ENCODE measurements at places on chromosomes 6 and 20.

GRCh38 chr6:169173532-169174268 lies 79.9 kb downstream of the THBS2 start:
- no peak for DNase-seq

DNA sequence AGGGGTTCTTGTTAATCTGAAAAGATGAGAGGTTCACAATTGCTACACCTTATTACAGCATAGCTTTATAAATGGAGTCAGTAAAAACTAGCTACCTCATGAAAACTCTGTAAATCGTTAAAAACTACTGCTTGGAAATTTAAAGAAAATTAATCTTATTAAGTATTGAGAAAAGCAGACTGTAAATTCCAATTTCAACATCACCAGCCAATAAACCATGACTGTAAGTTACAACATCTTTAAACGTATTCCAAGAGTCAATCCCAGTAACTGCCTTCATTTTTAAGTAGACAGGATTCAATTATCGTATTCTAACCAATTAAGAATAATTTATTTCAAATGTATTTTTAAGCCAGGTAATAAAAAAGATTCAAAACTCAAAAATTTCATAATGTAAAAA lies 70.3 kb downstream of the ATG5 start:
- no peak for DNase-seq

GRCh38 chr6:83199173-83199862 lies 6.2 kb downstream of the RWDD2A start:
- DNase-seq, result no peak

GRCh38 chr20:48787861-48788375 lies 39.9 kb downstream of the PREX1 start:
- peak; percentile 18 for DNase-seq

GRCh38 chr20:44849703-44850102 lies 35.8 kb upstream of the YWHAB start:
- no peak for DNase-seq

DNA sequence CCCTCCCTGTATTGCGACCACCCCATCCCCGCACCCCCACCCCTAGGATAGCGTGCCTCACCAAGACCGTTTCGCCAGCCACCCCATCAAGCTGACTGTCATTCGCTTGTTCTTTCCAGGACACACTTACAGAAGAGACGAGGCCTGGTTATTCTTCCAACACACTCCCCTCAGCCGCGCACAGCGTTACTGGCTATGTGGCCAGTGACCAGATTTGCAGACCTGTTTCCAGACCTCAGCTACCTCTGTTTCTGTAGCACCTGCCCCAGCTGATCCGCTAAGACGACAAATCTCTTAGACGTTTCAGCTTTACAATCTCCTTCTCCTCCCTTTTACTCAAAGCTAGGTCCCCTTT lies 26.1 kb downstream of the HLA-F start:
- no peak for DNase-seq

DNA sequence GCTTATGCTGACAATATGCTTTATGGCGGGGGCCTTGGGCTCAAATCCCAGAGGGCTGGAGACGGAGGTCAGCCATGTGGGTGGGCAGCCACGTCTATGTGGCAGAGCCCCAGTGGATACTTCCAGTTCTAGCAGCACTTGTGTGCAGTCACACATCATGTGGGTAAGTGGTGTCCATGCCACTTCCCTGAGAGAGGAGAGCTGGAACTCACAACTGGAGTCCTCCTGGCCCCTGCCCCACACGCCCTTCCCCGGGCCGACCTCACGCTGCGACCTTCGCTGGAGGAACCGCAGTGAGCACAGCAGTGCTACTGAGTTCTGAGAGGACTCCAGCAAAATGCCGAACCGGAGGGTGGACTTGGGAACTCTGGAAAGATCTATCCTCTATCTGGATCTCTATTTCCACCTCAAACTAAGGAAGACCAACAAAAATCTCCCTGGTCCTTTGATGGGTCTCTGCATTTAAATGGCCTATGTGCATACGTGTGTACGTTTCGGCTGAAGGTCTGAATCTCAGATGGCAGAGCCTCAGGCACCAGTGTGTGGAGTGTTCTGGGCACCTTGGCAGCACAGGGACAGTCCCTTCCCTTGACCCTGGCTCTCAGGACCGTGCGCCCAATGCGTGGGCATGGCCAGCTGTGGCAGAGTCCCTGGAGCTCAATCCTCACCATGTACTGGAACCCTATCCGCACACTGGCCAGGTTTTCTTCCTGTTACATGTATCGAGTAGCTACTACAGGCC lies 55.4 kb downstream of the GNAS-AS1 start:
- DNase-seq, result no peak

- DNase-seq, result peak; percentile 56
These were observed 12.9 kb upstream of the ZNF343 start for GRCh38 chr20:2521369-2522305.

DNA sequence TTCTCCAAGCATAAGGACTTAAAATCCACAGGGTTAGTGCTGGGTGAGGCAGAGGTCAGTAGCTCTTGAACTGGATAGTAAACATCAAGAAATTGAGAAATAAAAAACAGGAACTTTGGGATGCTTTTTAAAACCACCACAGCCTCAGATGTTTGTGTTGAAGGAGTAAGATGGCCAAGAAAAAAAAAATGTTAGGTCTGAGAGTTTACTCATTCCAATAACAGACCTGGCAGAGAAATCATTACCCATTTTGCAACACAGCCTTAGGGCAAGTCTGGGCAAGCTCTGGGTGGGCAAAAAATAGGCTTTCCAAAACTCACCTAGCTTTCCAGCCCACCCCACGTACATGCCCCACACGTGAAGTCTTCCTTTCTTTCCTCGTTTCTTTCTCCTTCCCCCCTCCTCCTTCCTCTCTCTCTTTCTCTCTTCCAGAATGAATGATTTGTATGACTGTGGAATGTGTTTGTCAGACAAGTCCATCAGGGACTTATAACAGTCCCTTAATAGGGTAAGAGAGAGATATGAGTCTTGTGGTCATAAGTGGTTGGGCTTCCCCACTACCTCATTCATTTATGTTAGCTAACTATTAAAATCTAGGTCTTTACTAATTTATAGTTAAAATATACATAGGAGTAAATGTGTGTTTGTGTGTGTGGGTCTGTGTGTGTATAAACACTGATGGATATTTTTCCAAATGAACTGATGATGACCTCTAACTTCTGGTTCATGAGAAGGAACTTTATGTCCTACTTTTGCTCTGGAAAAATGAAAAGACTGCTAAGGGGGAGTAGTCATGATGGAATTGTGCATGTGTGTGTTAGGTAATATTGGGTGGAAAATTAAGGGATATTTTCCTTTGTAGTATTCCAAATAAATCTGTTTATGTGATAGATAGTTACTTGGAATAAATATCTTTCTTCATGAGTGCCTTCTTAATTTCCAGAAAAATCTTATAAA lies 18.0 kb upstream of the DSE start:
- peak; percentile 72 for DNase-seq

DNA sequence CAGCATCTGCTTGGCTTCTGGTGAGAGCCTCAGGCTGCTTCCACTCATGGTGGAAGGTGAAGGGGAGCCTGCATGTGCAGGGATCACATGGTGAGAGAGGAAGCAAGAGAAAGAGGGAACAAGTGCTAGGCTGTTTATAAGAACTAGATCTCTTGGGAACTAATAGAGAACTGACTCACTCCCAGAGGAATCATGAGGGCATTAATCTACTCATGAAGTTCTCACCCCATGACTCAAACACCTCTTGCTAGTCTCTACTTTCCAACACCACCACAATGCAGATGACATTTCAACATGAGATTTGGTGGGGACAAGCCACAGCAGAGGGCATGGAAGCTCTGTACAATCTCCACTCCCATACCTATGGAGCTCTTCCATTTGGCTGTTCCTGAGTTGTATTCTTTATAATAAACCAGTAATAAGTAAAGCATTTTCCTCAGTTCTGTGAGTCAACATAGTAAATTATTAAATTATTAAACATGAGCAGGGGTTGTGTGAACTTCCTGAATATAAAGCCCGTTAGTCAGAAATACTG lies 524.1 kb upstream of the NRSN1 start:
- DNase-seq, result peak; percentile 4

DNA sequence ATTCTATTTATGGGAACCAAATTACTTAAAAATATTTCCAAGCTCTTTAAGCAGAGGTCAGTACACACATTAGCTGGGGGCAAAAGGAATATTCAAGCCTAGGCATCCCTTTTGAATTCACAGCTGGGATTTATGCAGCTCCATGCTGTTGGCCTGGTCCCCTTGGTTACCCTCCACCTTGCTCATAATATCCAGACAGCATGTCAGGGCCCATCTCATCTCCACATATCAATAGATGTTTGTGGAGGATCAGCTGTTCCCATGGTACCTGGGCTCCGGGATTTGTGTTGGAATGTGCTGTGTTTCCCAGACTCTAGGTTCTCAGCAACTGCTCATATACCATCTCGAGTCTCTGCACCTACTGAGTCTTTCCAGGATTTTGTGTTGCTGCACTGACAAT lies 534.8 kb downstream of the BMP2 start:
- no peak for DNase-seq

DNA sequence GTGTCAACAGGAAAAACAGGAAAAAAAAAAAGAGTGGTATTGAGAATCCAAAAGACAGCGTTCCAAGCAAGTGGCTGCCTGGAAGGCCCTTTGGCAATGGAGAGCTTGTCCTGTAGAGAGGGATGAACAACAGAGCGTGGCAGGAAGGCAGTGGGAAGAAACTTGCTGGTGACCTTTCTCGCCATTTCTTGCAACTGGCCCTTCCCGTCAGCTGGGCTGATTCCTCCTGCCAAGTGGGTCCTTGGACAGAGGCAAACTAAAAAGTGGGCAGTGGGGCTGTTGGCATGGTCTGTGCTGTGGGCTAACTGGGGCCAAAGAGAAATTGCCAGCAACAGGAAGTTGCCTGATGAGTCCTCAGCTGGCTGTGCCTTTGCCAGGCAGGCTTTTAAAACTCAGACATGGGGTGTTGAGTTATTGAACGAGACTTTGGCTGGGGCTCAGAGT lies 43.9 kb upstream of the CLDN20 start:
- DNase-seq, result no peak

All from mesenchymal stem cell (in vitro differentiated cells and primary cell).